ENCODE measurements at places on chromosomes 1 and 21.

- DNase-seq = no peak
These were observed 78.6 kb downstream of the POFUT2 start for GRCh38 chr21:45209046-45209445.

GRCh38 chr1:11796036-11796828 is 9.5 kb downstream of the MTHFR start:
- DNase-seq = no peak

GRCh38 chr1:187744665-187745064 is 915.9 kb downstream of the PLA2G4A start:
- DNase-seq = no peak

- DNase-seq = no peak
These were observed 5.9 kb upstream of the THEM4 start for GRCh38 chr1:151915061-151915686.

DNA sequence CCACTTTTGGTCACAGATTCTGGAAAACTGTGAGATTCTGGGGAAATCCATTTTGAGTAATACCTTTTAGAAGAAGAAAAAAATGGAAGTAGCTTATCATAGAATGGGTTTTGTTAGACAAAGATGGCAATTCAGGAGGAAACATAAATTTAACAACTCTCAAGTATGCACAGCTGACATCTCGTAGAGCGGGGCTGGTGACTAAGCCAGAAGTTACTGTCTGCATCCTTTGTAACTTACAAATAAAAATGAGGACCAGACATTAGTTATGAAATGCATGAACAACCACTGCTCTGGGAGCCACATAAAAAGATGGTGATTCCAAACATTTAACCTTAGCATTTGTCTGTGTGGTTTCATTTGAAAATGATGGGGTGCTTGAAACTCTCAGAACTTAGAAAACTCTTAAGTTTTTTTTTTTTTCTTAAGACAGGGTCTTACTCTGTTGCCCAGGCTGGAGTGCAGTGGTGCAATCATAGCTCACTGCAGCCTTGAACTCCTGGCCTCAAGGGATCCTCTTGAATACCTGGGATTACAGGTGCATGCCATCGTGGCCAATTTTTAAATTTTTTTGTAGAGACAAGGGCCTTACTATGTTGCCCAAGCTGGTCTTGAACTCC is 49.2 kb upstream of the ATP5PO start:
- DNase-seq = no peak

All from activated T-cell treated with anti-CD3 and anti-CD28 coated beads, Interleukin-2, amount 50 U/mL, for 1 hour (primary cell).